ENCODE measurements at places on chromosomes 16 and 17. TPM values are rescaled to one million over a fixed set of nuclear protein-coding genes. Genes with fewer than 3 reads are reported as not detected.

DNA sequence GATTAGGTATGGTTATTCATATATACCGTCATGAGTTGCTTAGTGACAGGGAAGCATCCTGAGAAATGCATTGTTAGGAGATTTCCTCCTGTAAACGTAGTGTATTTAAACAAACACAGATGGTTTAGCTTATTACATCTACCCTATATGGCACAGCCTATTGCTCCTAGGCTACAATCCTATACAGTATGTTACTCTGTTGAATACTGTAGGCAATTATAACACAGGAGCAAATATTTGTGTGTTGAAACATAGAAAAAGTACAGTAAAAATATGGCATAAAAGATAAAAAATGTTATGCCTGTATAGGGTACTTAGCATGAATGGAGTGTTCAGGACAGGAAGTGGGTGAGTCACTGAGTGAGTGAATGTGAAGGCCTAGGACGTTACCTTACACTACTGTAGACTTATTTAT, 157.7 kb downstream of the CDH11 start:
- no peak for DNase-seq

- no peak for DNase-seq
Observed at GRCh38 chr16:83983491-83983890, 15.4 kb downstream of the NECAB2 start.

GRCh38 chr17:60158751-60159478, 9.1 kb downstream of the CA4 start:
- DNase-seq: no peak

GRCh38 chr17:79813297-79814126, 16.6 kb upstream of the CBX8 start:
- no peak for DNase-seq

DNA sequence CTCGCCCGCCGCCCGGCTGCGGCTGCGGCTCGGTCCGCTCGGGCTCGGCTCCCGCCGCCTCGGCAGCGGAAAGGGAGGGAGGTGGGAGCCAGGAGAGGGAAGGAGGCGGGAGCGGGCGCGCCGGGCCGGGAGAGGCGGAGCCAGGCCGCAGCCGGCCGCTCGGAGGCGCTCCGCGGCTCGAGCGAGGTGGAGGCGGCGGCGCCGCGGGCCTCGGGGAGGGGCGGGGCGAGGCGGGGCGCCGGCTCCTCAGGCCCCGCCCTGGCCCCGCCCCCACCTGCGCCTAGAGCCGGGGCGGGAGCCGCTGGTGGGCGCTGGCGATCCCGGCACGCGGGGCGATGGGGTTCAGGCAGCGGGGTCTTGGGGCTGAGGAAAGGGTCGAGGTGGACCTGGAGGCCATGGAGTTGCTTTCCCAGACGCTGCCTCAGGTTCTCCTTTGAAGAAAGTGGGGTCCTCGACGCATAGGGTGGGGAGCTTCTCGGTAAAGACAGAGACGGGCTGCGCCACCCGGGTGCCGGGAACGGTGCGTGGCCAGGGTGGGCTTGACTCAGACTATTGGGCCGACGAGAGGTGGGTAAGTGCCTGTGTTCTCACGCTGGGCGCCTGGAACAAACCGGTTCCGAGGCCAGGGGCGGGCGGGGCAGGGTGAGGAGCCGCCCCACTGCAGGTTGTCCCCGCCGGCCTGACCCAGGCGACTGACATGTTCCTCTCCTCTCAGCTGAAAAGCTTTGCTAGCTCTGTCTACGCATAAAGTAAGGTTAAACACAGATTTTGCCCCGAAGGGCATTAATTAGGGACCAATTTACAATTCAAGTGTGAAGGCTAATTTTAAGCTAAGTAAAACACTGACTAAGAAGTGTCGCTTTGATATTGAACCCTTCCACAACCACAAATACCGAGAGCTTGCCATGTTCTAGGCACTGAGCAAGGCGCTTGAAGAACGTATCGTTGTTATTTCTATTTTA, at the start of gene CMTM4:
Gene CMTM4, minus strand, starts transcription at position 75 of the 962 bp plus-strand sequence. CDS start 218 bp downstream, outside the sequence.
- DNase-seq: peak; percentile 94

- DNase-seq: no peak
Observed at GRCh38 chr16:69188236-69188549, 1.2 kb downstream of the SNTB2 start.

DNA sequence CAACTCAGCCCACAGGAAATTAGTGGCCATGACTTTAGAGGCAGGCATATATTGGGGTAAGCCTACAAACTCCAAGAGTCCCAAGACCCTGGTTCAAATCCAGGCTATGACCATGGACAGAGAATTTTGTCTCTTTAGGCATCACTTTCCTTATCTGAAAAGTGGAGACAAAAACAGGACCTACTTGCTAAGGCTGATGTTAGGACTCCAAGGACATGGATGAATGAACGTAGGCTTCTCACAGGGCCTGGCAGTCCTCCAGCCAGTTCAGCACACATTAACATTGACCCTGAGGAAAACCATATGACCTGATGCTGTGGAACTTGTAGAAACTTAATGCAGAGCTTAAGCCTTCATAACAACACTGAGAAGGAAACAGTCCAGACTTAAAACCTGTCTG, 1.4 kb downstream of the FKBP10 start:
- DNase-seq: no peak

DNA sequence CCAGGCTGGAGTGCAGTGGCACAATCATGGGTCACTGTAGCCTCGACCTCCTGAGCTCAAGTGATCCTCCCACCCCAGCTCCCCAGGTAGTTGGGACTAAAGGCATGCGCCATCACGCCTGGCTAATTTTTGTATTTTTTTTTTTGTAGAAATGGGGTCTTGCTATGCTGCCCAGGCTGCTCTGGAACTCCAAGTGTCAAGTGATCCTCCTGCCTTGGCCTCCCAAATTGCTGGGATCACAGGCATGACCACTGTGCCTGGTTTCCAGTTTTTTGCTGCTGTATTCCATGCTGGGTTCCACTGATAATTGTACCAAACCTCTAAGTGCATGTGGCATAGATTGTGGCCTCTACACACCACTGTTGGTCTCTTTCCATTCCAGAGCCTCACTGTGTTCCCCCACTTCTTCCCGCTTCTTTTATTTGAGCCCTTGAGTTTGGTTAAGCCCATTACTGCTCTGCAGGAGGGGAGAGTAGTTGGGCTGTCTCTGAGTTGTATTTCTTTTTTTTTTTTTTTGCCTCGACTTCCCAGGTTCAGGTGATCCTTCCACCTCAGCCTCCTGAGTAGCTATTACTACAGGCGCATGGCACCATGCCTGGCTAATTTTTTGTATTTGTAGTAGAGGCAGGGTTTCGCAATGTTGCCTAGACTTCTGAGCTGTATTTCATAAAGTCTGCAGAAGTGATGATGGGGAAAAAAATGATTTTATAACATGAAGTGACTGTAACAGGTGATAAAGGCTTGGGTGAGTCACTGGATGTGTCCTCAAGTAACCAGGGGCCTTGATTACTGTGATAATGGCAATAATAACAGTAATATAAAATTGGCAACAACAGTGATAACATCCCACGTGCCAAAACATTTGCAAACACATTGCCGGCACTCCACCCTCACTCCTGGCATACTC, 30.0 kb downstream of the EEF2K start:
- DNase-seq: no peak

- no peak for DNase-seq
Observed at GRCh38 chr17:56471696-56472095, 121.8 kb upstream of the NOG start.

- DNase-seq: peak; percentile 59
Observed at GRCh38 chr17:17320188-17320910, 17.2 kb downstream of the NT5M start.

GRCh38 chr17:62187681-62188080, 122.6 kb upstream of the MED13 start:
- DNase-seq: no peak

GRCh38 chr17:82445542-82445941, 5.0 kb downstream of the CYBC1 start:
- no peak for DNase-seq

- no peak for DNase-seq
Observed at GRCh38 chr16:22380529-22380928, 6.1 kb upstream of the CDR2 start.

GRCh38 chr17:49616086-49616485, 40.4 kb downstream of the NXPH3 start:
- DNase-seq: no peak

DNA sequence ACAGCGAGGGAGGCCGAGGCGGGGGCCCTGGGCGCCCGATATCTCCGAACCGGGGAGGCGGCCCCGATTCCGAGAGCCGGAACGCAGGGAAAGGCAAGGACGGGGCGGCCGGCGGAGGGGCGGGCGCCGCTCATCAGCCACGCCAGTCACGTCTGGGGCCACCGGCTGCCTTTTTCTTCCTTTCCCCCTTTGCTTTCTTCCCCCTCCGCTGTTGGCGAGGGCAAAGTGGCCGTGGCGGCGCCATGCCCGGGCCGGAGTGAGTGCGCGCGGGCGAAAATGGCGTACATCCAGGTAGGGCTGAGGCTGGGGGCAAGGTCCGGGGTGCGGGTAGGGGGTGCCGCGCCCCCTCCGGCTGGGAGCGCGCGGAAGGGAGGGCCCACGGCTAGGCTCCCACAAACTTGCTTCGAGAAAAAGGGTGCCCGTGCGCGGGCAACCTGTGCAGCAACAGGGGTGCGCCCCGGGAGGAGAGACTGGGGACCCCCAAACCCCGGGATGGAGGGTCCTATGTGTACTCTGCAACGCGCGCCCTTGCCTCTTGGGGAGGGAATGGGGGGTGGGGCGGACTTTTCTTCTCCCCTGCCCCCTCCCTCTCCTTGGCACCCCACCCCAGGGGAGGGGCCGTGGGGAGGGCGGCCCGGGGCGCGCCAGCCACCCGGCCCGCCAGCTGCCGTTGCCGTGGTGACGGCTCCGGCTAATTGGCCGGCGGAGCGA, 486 bp downstream of the SYT17 start:
- DNase-seq: peak; percentile 82

- DNase-seq: no peak
Observed at GRCh38 chr17:33667671-33668070, 374.6 kb upstream of the ASIC2 start.

NKD1 gene
- total RNA-seq: 47.2 TPM

SLC2A4 gene
- total RNA-seq: 1.6 TPM

CHD9 gene
- total RNA-seq: 81.4 TPM

NPIPA3 gene
- total RNA-seq: 3.2 TPM

CHST4 gene
- total RNA-seq: 0.38 TPM

MRTFB gene
- 54.7 TPM for total RNA-seq

GAS2L2 gene
- total RNA-seq: not detected

RNF222 gene
- not detected for total RNA-seq

SPEM1 gene
- not detected for total RNA-seq

CACNB1 gene
- 27.5 TPM for total RNA-seq

FOXJ1 gene
- 2.9 TPM for total RNA-seq
